RWPE2 (cell line): ENCODE measurements at places on chromosomes 12 and 14.

DNA sequence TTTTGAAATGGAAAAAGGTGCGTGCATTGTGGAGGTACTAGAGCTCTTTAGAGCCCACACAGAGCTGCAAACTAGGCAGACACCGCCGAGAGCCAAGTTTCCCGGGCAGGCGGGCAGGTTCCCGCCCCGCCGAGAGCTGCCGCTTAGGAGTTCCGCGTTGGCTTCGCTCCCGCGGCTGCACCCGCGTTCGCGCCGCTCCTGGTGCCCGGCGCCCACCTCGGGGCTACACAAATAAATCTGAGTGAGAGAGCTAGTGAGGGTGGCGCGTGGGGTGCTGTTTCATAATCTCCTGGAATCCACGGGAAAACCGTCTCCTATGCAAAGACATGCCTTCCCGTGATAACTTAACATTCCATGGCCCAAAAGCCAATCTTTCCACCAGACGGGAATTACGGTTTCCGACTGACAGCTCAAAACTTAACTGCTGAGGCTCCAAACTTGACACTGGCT lies 645 bp downstream of the KITLG start:
- H3K27ac ChIP-seq, result peak overlapping the region; percentile 9
- H3K4me3 ChIP-seq, result peak overlapping the region; percentile 42
- no peak for DNase-seq
- H3K4me1 ChIP-seq, result peaks cover 21% of the 10 kb centered on the region

DNA sequence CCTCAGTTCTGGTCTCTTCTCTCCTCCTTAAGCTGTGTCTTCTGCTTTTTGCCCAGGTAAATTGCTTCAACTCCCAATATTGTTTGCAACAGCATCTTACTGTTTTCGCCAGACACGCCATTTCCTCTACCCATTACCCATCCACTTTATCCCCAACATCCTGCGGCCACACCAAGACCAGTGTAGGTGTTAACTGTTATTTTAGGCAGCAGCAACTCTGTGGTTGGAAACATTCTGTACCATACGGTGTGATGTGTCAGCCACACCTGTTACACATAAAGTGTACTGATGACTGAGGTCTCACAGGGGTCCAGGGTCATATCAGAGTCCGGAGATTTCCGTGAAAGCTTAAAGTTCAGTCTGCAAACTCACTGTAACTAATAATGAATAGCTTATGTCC lies 21.8 kb upstream of the KLRD1 start:
- H3K27ac ChIP-seq, result no peak overlapping the region
- no peaks in the 10 kb centered on the region for H3K27me3 ChIP-seq
- no peak for DNase-seq
- H3K36me3 ChIP-seq, result no peaks in the 10 kb centered on the region
- H3K4me1 ChIP-seq, result no peaks in the 10 kb centered on the region

- no peak overlapping the region for H3K4me3 ChIP-seq
- H3K36me3 ChIP-seq, result no peaks in the 10 kb centered on the region
- peaks cover 17% of the 10 kb centered on the region for H3K4me1 ChIP-seq
- H3K27me3 ChIP-seq, result no peaks in the 10 kb centered on the region
- H3K27ac ChIP-seq, result no peak overlapping the region
Observed at GRCh38 chr12:31206038-31206670, 119.8 kb downstream of the SINHCAF start.

GRCh38 chr12:54294152-54294952 lies 6.5 kb downstream of the NFE2 start:
- no peak overlapping the region for H3K27ac ChIP-seq
- no peak overlapping the region for H3K4me3 ChIP-seq
- H3K4me1 ChIP-seq, result peaks cover 5% of the 10 kb centered on the region
- H3K36me3 ChIP-seq, result no peaks in the 10 kb centered on the region

GRCh38 chr12:44837114-44837755 lies 38.9 kb downstream of the NELL2 start:
- H3K4me3 ChIP-seq, result no peak overlapping the region
- H3K36me3 ChIP-seq, result no peaks in the 10 kb centered on the region
- DNase-seq, result no peak
- no peaks in the 10 kb centered on the region for H3K27me3 ChIP-seq
- no peaks in the 10 kb centered on the region for H3K4me1 ChIP-seq
- no peak overlapping the region for H3K27ac ChIP-seq

DNA sequence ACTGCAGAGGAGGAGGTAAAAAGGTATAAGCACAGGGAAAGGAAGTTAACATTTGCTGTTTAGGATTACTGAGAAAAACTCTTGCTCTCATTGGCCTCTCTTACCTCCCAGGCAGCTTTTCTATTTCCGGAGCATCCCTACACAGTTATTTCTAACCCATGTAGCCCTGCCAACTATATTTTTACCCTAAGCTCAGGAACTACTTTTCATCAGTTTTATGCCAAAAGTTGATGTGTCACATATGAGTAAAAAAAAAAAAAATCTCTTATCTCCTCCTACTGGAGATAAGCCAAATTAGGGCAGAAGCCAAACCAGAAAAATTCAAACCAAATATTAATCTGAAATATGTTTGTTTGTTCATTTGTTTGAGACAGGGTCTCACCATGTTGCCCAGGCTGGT lies 34.4 kb upstream of the PSMA6 start:
- H3K27me3 ChIP-seq, result no peaks in the 10 kb centered on the region
- H3K36me3 ChIP-seq, result no peaks in the 10 kb centered on the region
- H3K27ac ChIP-seq, result no peak overlapping the region

DNA sequence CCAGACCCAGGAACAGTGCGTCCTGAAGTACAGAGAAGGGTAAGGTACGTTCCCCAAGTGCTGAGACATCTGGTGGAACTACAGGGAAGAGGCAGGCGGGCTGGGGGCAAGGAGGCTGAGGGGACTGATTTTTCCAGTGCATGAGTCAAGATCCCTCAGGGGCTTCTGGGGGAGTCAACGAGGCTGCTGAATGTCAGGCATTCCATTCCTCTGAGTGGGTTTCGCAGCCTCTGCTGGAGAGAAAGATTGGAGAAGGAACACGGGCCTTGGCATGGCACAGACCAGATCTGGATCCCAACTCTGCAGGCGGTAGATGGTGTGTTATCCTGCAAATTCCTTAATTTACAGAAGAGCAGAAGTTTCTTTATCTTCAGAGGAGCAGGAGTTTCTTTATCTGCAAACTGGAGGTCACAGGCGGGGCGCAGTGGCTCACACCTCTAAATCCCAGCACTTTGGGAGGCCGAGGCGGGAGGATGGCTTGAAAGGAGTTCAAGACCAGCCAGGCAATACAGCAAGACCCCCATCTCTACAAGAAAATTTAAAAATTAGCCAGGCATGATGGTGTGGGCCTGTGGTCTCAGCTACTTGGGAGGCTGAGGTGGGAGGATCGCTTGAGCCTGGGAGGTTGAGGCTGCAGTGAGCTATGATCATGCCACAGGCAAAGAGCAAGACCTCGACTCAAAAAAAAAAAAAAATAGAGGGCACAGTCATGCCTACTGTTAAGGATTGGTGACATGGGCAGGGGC lies 132.6 kb upstream of the MAP1LC3B2 start:
- H3K27ac ChIP-seq, result peak overlapping the region; percentile 65
- H3K4me3 ChIP-seq, result no peak overlapping the region
- H3K36me3 ChIP-seq, result no peaks in the 10 kb centered on the region
- peaks cover 24% of the 10 kb centered on the region for H3K4me1 ChIP-seq
- peak; percentile 92 for DNase-seq

DNA sequence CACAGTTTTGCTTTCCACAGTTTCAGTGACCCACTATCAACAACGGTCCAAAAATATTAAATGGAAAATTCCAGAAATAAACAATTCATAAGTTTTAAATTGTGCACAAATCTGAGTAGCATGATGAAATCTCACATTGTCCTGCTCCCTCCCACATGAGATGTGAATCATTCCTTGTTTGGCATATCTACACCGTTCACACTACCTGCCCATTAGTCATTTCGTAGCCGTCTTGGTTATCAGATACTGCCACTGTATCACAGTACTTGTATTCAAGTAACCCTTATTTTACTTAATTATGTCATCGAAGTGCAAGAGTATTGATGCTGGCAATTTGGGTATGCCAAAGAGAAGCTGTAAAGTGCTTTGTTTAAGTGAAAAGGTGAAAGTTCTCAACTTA lies 145.3 kb downstream of the SLC5A8 start:
- H3K27ac ChIP-seq, result no peak overlapping the region
- H3K27me3 ChIP-seq, result no peaks in the 10 kb centered on the region
- H3K4me3 ChIP-seq, result no peak overlapping the region
- DNase-seq, result no peak
- H3K4me1 ChIP-seq, result peaks cover 7% of the 10 kb centered on the region

- no peak overlapping the region for H3K27ac ChIP-seq
- no peak for DNase-seq
- H3K4me3 ChIP-seq, result no peak overlapping the region
- H3K27me3 ChIP-seq, result no peaks in the 10 kb centered on the region
- H3K4me1 ChIP-seq, result peaks cover 24% of the 10 kb centered on the region
Observed at GRCh38 chr14:54695196-54695595, 128.3 kb downstream of the SAMD4A start.

- no peaks in the 10 kb centered on the region for H3K36me3 ChIP-seq
- no peak overlapping the region for H3K4me3 ChIP-seq
- DNase-seq, result no peak
- H3K27me3 ChIP-seq, result no peaks in the 10 kb centered on the region
Observed at GRCh38 chr12:98121963-98122362, 393.4 kb upstream of the TMPO start.

- no peak for DNase-seq
- H3K36me3 ChIP-seq, result no peaks in the 10 kb centered on the region
- peaks cover 21% of the 10 kb centered on the region for H3K4me1 ChIP-seq
- H3K27me3 ChIP-seq, result no peaks in the 10 kb centered on the region
- H3K4me3 ChIP-seq, result no peak overlapping the region
Observed at GRCh38 chr12:78189656-78190055, 359.0 kb downstream of the NAV3 start.

DNA sequence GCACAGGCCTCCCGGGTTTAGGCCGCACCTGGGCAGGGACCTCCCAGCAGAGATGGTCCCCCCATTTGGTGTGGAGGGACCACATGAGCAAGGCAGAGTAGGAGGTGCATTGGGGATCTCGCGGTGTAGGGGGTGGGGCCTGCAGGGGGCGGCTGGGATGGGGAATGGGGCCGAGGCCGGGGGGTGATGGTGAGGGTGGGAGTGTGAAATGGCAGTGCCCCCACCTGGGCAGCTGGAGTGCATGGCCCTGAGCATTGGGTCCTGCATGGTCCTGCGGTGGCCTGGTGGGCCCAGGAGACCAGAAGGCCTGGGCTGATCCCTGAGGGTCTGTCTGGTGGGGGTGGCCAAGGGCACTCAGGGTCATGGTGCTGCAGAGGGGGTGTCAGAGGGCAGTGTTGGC lies 111.8 kb downstream of the KIF26A start:
- no peak overlapping the region for H3K4me3 ChIP-seq
- peak; percentile 56 for DNase-seq
- no peaks in the 10 kb centered on the region for H3K4me1 ChIP-seq
- H3K27ac ChIP-seq, result no peak overlapping the region

DNA sequence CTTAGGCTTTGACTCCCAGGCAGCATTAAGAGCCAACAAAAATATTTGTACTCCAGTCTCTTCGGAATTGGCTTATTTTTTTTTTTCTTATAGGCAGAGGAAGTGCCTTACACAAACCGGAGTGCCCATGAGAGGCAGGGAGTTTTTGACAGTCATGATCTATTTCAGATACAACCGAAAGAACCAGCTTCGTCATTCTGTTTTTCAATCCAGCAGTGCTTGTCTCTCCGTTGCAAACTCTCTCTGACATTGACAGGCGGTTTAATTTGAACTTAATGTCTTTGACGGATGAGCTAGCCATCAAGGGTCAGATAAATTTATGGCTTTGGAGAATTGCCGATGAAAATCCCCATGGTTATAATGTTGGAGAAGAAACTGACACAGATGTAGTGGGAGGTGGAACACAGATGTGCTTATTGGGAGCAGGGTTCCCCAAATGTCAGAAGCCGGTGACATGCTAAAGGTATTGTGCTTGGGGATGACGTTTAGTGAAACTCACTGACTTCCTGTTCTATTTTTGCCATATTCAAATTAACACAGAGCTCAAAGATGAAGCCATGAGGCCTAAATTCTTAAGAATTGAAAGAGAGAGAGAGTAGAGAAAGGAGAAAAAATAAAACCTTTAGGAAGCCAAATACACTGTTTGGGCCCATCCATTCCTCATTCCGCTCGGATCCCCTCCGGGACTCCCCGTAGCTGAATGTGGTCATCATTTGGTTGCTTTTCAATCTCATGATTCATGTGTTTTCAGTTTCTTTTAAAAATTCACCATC lies 59.7 kb downstream of the PLXNC1 start:
- DNase-seq, result no peak
- no peak overlapping the region for H3K27ac ChIP-seq
- H3K27me3 ChIP-seq, result no peaks in the 10 kb centered on the region
- H3K4me3 ChIP-seq, result no peak overlapping the region

GRCh38 chr12:96120359-96121100 lies 73.6 kb upstream of the ELK3 start:
- no peaks in the 10 kb centered on the region for H3K36me3 ChIP-seq
- no peak overlapping the region for H3K27ac ChIP-seq
- H3K27me3 ChIP-seq, result no peaks in the 10 kb centered on the region
- H3K4me3 ChIP-seq, result no peak overlapping the region
- no peaks in the 10 kb centered on the region for H3K4me1 ChIP-seq

DNA sequence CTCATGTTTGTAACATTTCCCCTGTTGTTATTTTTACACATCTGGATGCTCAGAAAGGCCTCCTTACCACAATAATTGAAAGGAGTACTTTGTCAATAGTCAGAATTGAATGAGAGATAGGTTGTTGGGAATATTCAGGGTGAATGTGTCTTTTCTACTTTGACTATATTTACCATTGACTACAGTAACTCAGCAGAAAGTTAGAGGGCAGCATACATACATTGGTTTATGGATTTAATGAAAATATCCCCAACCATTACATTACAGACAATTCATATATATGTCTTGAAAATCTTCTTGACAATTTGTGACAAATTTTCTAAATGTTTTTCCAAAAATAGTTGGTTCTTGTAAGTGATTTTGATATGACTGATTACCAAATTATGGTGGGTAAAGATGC lies 97.7 kb downstream of the NTS start:
- H3K27ac ChIP-seq, result no peak overlapping the region
- H3K4me3 ChIP-seq, result no peak overlapping the region
- H3K27me3 ChIP-seq, result no peaks in the 10 kb centered on the region
- no peaks in the 10 kb centered on the region for H3K36me3 ChIP-seq
- DNase-seq, result no peak
- H3K4me1 ChIP-seq, result no peaks in the 10 kb centered on the region

DNA sequence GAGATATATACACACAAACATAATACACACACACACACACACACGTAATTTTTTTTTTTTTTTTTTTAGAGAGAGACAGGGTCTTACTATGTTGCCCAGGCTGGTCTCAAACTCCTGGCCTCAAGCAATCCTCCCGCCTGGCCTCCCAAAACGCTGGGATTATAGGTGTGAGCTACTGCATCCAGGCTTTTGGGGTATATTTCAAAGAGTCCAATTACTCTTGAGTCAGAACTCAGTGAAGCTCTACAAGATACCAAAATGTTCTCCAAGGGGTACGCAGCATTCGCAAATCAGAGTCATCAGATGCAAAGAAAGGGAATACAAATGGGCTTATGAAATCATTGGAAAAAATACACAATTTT lies 54.0 kb downstream of the PHLDA1 start:
- peaks cover 37% of the 10 kb centered on the region for H3K4me1 ChIP-seq
- H3K27ac ChIP-seq, result peak overlapping the region; percentile 97
- H3K4me3 ChIP-seq, result no peak overlapping the region
- H3K36me3 ChIP-seq, result no peaks in the 10 kb centered on the region

GRCh38 chr14:70759398-70759797 lies 49.9 kb downstream of the MAP3K9 start:
- DNase-seq, result no peak
- no peaks in the 10 kb centered on the region for H3K27me3 ChIP-seq
- H3K27ac ChIP-seq, result no peak overlapping the region
- peaks cover 85% of the 10 kb centered on the region for H3K36me3 ChIP-seq

- H3K36me3 ChIP-seq, result no peaks in the 10 kb centered on the region
- H3K4me1 ChIP-seq, result peaks cover 32% of the 10 kb centered on the region
- no peak overlapping the region for H3K4me3 ChIP-seq
- H3K27ac ChIP-seq, result no peak overlapping the region
Observed at GRCh38 chr12:64665514-64665913, 55.2 kb downstream of the RASSF3 start.
